ENCODE measurements at places on chromosomes 2 and 18.

- DNase-seq: no peak
Measured at GRCh38 chr2:124607679-124608078, 582.6 kb downstream of the CNTNAP5 start.

DNA sequence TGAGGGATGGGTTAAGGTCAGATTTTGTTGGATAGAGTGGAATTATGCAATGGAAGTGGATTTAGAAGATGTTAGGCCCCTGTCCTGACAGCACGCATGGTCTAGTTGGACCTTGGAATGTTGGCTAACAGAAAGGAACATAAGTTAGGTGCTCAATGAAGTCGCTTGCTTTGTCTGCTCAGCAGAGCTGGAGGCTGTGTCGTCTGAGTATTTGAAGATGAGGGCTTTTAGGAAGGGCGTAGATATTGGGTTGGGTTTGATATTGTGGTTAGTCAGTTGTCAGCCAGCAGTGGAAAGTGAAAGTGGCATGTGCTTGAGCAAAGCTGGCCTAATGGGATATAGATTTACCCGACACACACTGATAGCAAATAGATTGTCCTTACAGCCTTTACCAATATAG lies 239.3 kb downstream of the PRKCE start:
- no peak for DNase-seq

DNA sequence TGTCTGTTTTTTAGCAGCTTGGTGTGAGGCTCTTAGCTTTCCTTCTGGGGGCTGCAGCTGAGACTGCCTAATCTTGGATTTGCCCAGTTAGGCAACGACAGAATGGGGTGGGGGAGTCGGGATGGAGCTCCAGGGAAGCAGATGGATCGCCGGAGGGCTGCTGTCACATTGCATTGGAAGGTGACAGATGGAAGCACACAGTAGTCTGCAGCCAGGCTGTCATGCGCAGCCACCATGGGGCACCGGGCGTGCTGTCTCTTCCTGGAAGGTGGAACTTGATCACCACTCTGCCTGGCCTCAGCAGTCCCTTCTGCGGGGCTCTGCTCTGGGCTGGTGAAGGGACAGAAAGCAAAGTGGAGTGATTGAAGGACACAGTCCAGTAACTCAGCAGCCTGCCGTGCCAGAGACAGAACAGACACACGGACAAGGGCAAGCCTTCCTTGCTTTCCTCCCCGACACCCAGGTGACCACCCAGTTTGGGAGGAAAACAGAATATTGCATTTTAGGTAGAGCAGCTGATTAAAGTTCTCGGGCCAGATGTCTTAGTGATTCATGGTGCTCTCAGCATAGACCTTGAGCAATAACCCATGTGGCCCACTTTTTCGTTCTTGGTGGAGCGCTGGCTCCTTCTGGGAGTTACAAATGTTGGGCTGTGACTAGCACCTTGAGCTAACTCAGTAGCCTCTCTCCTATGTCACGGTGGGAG lies 40.9 kb downstream of the RNF144A start:
- no peak for DNase-seq

GRCh38 chr2:19870792-19871191 lies 31.0 kb downstream of the TTC32 start:
- no peak for DNase-seq

- DNase-seq: no peak
Measured at GRCh38 chr2:232458051-232458660, 2.2 kb downstream of the ALPI start.

DNA sequence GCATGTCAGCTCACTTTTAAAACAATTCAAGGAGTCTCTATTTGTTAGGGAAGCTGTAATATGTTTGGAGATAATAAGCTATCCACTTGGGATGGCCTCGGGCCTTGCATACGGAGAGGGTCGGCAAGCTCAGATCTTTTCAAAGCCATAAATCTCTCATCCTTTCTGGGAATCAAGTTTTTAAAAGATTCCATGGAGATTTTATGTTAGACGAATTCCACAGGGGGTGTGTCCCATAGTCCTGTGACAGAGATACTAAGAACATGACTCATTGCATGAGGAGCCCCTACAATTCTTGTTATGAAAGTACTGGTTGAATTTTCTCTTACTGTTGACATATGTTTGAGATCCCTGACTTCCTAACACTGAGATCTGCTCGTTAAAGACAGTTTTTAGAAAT lies 108.7 kb downstream of the FEZ2 start:
- DNase-seq: no peak

DNA sequence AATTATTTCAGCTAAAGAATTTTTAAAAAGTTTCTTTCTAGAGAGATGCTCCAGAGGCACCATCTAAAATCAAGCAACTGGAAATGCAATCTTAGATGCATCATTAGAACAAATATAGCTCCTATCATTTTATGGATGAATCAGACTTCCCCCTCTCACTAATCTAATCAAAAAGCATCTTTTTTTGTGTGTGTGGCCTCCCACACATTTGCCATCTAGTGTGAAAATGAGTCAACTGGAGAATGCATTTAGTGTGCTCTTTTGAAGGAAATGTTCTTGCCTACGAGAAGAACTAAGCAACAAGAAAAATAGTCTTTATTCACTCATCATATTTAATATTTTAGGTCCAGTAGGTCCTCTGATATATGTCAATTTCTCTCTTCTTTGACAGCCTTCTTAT lies 39.5 kb upstream of the FIGN start:
- no peak for DNase-seq
